SK-N-SH (cell line): ENCODE measurements at places on chromosomes 5 and 9. TPM values are rescaled to one million over a fixed set of nuclear protein-coding genes. Genes with fewer than 3 reads are reported as not detected.

Gene PCDHB4
- polyA plus RNA-seq: 0.36 and 0.51 TPM in 2 replicates

- DNase-seq: no peak
Observed at GRCh38 chr5:88230546-88231066, 38.0 kb downstream of the TMEM161B start.

GRCh38 chr5:56763711-56764466, 51.5 kb upstream of the MAP3K1 start:
- DNase-seq: peak; percentile 71

DNA sequence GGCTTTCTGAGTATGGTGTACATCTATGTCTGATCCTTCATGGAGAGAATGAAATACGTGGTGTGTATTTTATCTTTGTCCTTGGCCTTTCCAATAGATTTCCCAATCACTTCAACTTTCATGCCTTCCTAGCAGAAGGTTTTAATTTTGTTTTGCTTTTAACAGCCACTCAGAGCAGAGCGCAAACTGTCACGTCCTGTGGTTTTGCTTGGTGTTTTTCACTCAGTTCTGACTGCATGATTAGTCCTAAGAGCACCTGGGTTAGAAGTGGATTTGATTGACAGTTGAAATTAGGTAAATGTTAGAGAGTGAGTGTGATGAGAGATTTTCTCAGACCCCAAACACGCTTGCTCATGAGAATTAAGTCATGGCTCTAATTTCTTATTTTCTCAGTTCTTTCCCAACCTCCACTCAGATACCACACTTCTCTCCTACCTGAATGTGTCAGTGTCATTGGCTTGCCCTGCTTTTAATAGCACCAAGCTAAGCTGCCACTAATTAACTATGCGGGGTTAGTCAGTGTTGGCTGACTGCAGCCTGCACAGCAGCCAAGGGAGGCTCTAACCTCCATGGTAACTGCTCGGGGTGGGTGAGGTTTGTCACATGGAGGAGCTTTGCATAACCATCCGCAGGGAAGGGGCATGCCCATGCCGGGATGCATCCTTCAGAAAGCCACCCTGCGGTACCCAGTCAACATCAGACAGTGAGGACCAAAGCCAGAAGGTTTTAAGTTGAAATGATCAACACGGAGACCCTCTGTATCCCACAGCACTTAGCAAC, 173.4 kb downstream of the NR3C1 start:
- no peak for DNase-seq

DNA sequence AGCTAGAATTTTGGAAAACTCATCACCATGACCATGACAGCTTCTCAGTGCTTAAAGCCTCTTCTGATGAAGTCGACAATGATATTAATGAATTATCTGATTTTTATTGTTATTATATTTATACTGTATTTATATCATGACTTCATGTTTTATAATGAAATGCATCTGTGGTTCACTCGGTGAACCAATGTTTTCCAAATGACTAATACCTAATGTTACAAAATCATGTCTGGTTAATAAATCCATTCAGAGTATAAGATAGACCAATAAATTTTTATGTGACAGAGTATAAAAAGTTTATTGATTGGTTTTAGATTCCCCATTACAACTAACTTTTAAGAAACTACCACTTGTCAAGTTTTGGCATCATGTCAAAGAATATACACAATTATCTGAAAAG, 416.5 kb downstream of the MLLT3 start:
- no peak for DNase-seq

DNA sequence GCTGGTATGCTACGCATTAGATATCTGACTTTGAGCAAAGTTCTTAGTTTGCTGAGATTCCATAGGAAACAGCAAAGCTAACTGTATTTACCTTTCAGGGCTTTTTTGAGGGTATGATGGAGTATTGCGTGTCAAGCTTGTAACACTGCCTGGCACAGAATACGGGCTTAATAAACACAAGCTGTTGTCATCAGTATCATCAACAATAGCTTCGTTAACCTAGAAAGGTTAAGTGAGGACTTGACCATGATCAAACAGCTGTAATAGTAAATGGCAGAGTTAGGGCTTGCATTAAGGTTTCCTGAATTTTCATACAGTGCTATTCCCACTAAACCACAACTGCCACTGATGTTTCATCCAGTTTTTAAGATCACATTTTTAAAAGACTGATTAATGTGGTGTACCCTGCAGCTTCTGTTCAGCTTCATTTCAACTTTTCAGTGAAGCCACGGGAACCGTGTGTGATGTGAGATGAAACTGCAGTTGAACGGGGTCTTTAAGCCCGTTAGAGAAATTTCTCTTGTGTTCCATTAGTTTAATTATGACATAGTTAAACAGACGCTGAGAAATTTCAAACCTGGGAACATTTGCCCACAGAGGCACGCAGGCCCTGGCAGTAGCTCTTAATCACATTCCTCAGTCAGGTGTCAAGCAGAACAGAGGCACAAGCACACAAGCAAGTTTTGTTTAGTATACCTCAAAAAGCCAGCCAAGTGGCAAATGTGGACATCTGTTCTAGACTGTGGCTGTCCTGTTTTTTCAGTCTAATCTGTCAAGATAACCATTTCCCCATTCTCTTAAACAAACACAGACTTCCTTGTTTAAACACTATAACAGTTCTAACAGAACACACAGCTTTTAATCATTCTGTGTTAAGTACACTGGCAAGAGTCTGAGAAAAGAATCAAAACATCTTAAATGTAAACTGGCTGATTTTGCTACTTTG, 147.1 kb downstream of the ZNF608 start:
- peak; percentile 56 for DNase-seq
